ENCODE measurements at places on chromosomes 12 and 14. TPM values are rescaled to one million over a fixed set of nuclear protein-coding genes. Genes with fewer than 3 reads are reported as not detected.

WDHD1 gene
- total RNA-seq = 99.3 TPM

PRIMA1 gene
- 11.1 TPM for total RNA-seq

LTBP2 gene
- total RNA-seq = 2.9 TPM

DDN gene
- total RNA-seq = 0.31 TPM

PCED1B gene
- total RNA-seq = 4.2 TPM

DNA sequence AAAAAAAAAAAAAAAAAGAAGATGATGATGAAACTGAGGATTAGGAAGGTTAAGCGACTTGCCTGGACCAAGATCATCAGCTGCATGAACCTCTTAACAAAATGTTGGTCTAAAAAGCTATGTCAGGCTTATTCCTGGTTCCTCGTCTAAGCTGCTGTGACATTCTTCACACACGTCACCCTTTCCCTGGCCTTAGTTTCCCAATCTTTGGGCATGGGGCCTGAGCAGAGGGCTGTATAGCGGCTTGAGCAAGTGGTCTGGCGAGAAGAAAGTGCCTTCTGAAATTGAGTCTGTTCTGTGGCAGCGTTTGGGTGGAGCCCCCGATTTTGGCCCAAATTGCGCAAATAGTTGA is 58.7 kb upstream of the CCND2 start:
- peaks cover 5% of the 10 kb centered on the region for H3K27me3 ChIP-seq
- H3K4me1 ChIP-seq = no peaks in the 10 kb centered on the region
- H3K27ac ChIP-seq = no peak overlapping the region
- H3K36me3 ChIP-seq = no peaks in the 10 kb centered on the region
- H3K4me3 ChIP-seq = no peak overlapping the region

DNA sequence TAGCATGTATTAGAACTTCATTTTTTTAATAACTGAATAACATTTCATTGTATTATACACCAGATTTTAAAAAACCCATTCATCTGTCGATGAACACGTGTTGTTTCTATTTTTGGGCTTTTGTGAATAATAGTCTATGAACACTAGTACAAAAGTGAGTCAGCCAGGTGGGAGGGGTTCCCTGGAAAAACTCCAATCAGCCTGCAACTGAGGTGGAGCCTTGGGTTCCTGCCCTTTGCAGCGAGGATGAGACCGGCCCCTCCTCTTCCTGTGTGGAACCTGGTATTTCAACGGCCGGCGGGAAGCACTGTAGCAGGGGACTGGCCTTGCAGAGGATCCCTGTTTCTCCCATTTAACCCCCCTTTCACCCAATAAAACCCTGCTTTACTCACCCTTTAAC is 56.1 kb downstream of the LMNTD1 start:
- no peak for DNase-seq
- H3K27me3 ChIP-seq = no peaks in the 10 kb centered on the region
- peaks cover 85% of the 10 kb centered on the region for H3K36me3 ChIP-seq
- H3K27ac ChIP-seq = no peak overlapping the region
- no peaks in the 10 kb centered on the region for H3K4me1 ChIP-seq

- no peak overlapping the region for H3K4me3 ChIP-seq
- no peak for DNase-seq
- H3K36me3 ChIP-seq = no peaks in the 10 kb centered on the region
- H3K4me1 ChIP-seq = no peaks in the 10 kb centered on the region
- no peaks in the 10 kb centered on the region for H3K27me3 ChIP-seq
- H3K27ac ChIP-seq = no peak overlapping the region
Measured at GRCh38 chr14:100740929-100741328, 14.2 kb downstream of the DLK1 start.

GRCh38 chr12:114933428-114934160 is 249.6 kb upstream of the TBX3 start:
- DNase-seq = peak; percentile 44
- H3K27me3 ChIP-seq = no peaks in the 10 kb centered on the region
- H3K4me1 ChIP-seq = no peaks in the 10 kb centered on the region

- no peak overlapping the region for H3K27ac ChIP-seq
- H3K4me3 ChIP-seq = no peak overlapping the region
- H3K4me1 ChIP-seq = no peaks in the 10 kb centered on the region
- no peak for DNase-seq
- no peaks in the 10 kb centered on the region for H3K36me3 ChIP-seq
- no peaks in the 10 kb centered on the region for H3K27me3 ChIP-seq
Measured at GRCh38 chr14:94833633-94834032, 63.7 kb upstream of the GSC start.

GRCh38 chr12:20245491-20245890 is 122.8 kb upstream of the PDE3A start:
- H3K27me3 ChIP-seq = no peaks in the 10 kb centered on the region
- H3K36me3 ChIP-seq = no peaks in the 10 kb centered on the region
- H3K27ac ChIP-seq = no peak overlapping the region

- DNase-seq = no peak
- no peaks in the 10 kb centered on the region for H3K4me1 ChIP-seq
- no peaks in the 10 kb centered on the region for H3K27me3 ChIP-seq
- no peak overlapping the region for H3K27ac ChIP-seq
Measured at GRCh38 chr14:64795211-64795610, 84.5 kb downstream of the SPTB start.

DNA sequence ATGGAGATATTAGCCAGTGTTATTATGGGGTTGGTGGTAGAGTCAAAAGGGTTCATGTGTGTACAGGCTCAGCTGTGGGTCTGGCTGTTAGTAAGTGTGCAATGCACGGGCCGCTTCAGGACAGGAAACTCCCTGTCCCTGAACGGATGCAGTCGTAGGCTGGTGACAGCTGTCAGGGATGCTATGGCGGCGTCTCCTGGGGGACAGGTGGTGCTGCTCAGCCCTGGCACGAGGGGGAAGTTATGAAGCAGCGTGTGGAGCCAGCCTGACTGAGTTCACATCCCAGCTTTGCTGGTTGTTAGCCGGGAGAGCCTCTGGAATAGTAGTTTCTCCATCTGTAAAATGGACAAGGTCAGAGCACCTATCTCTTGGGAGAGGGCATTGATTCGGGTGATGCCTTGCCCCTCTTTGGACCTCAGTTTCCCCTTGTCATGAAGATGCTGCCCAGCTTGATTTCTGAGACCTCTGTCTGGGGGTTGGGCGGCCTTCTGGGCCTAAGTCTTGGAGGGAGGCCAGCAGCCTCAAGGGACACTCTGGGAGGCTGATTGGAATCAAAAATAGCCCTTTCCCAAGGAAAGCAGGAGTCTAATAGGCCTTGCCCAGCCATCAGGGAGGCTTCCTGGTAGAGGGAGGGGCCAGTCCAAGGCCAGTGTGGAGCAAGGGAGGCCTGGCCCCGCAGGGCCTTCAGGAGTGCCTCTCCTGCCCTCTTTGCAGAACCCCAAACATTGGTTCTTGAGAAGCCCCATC is 7.1 kb downstream of the ASB2 start:
- DNase-seq = no peak
- H3K27ac ChIP-seq = no peak overlapping the region
- no peaks in the 10 kb centered on the region for H3K4me1 ChIP-seq
- H3K36me3 ChIP-seq = no peaks in the 10 kb centered on the region

GRCh38 chr12:56151672-56152131 is 685 bp upstream of the MYL6B start:
- H3K27ac ChIP-seq = peak overlapping the region; percentile 70
- H3K4me3 ChIP-seq = peak overlapping the region; percentile 92
- H3K4me1 ChIP-seq = peaks cover 12% of the 10 kb centered on the region
- H3K27me3 ChIP-seq = no peaks in the 10 kb centered on the region
- peak; percentile 93 for DNase-seq
- H3K36me3 ChIP-seq = peaks cover 19% of the 10 kb centered on the region

- no peaks in the 10 kb centered on the region for H3K36me3 ChIP-seq
- DNase-seq = no peak
- H3K4me1 ChIP-seq = no peaks in the 10 kb centered on the region
- no peaks in the 10 kb centered on the region for H3K27me3 ChIP-seq
- no peak overlapping the region for H3K4me3 ChIP-seq
Measured at GRCh38 chr14:26344596-26344995, 253.2 kb downstream of the NOVA1 start.

DNA sequence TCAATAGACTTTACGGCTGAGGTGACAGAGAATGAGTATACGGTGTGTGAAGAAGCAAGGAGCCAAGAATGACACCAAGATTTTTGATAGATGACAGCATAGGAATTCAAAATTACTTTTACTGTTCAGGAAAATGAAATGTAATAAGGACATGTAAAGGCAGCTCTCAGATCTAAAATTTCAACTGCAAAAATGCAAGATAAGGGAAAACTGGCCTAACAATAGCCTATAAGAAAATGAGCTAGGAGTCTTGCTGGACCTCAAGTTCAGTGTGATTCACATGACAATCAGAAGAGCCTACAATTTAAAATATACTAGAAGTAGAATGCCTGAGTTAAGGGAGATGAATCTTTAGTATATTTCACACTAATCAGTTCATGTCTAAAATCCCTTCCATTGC is 102.0 kb downstream of the RPS29 start:
- no peak overlapping the region for H3K4me3 ChIP-seq
- no peaks in the 10 kb centered on the region for H3K27me3 ChIP-seq
- no peak overlapping the region for H3K27ac ChIP-seq
- H3K4me1 ChIP-seq = no peaks in the 10 kb centered on the region

DNA sequence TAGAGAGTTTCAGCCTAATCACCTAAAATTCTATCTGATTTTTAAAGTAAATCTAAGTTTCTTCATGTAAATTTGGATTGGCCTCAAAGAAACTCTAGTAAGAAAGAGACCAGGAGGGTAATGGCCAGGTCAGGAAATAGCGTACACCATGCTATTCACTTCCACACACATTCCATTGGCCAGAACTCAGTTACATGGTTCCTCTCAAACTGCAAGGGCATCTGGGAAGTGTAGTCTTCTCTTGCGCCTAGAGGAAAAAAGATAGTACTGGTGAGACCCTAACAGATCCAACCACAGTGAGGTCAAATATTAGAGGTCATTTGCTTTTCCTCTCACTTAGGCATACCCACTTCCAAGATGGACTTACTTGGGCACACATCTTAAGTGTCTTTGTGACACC is 39.1 kb downstream of the MBIP start:
- no peaks in the 10 kb centered on the region for H3K36me3 ChIP-seq
- no peak overlapping the region for H3K4me3 ChIP-seq
- DNase-seq = peak; percentile 63
- H3K27me3 ChIP-seq = no peaks in the 10 kb centered on the region
- H3K27ac ChIP-seq = no peak overlapping the region

GRCh38 chr12:22083167-22083566 is 37.1 kb downstream of the CMAS start:
- DNase-seq = no peak
- H3K27me3 ChIP-seq = no peaks in the 10 kb centered on the region
- no peaks in the 10 kb centered on the region for H3K4me1 ChIP-seq
- H3K4me3 ChIP-seq = no peak overlapping the region

GRCh38 chr12:13474381-13474780 is 277.9 kb downstream of the EMP1 start:
- no peak for DNase-seq
- no peak overlapping the region for H3K27ac ChIP-seq
- H3K4me3 ChIP-seq = no peak overlapping the region
- H3K36me3 ChIP-seq = peaks cover 9% of the 10 kb centered on the region

Data from endodermal cell (in vitro differentiated cells).